PC-3 (cell line): ENCODE measurements at places on chromosomes 1 and 21. TPM values are rescaled to one million over a fixed set of nuclear protein-coding genes. Genes with fewer than 3 reads are reported as not detected.
A peak's percentile ranks its signal among the peaks of the same experiment; 100 is the strongest.

The OR6N1 gene
- not detected in 2 replicates for total RNA-seq

The FNBP1L gene
- 27.6 and 28.3 TPM in 2 replicates for total RNA-seq

DNA sequence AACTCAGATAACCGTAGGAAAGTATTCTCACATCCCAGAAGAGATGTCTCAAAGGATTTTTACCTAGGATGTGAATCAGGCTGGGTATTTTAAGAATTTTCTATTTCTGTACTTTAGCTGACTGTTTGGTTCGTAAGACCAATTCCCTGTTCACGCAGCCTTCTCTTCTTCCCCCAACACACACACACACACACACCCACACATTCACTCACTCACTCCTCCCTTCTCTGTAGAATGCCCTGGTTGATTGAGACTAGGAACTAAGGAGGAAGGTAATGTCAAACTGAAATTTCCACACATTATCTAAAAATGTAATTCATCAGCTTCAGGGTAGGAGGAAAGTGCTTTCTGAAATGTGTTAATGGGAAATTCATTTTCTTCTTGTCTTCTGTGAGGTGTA is 43.5 kb downstream of the ELAVL4 start:
- no peak overlapping the region for H3K27ac ChIP-seq
- no peaks in the 10 kb centered on the region for H3K36me3 ChIP-seq

The MANEAL gene
- 47.6 and 54.1 TPM in 2 replicates for total RNA-seq

DNA sequence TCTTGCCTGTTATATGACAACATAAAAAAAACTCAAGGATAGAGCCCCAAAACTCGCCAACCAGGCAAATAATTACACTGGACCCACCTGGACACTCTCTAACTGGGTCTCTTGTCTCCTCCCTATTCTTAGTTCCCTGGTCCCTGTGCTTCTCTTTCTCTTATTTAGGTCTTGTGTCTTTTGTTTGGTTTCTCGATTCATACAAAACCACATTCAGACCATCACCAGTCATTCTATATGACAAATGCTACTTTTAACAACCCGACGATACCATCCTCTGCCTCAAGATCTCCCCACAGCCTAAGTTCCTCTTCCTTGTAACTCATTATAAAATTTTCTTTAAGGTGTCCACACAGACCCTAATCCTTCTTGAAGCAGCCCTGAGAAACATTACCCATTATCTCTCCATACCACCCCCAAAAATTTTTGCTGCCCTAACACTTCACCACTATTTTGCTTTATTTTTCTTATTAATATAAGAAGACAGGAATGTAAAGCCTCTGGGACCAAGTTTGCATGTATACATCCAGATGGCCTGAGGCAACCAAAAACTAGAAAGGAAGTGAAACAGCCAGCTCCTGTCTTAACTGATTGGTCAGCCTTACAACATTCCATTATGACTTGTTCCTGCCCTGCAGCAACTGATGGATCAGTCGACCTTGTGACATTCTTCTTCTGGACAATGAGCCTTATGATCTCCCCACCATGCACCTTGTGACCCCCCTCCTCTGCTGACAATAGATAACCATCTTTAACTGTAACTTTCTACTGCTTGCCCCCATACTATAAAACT is 638.2 kb downstream of the AMY1C start:
- H3K4me3 ChIP-seq, result no peak overlapping the region
- DNase-seq, result peak; percentile 4
- no peaks in the 10 kb centered on the region for H3K27me3 ChIP-seq
- H3K36me3 ChIP-seq, result no peaks in the 10 kb centered on the region
- H3K4me1 ChIP-seq, result no peaks in the 10 kb centered on the region

DNA sequence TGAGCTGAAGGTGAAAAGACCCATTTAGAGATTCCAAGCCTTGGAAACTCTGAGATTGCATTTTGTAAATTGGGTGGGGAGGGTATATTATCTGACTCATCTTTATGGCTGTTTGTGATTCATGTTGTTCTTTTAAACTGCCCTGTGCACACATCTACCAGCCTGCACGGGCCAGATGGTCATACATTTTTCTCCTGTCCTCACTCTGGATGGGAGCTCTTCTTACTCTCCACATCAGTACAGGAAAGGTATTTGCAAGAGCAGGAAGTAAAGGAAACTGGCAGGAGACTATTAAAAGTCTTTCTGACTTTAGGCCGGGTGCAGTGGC is 14.3 kb upstream of the NMNAT2 start:
- H3K27me3 ChIP-seq, result no peaks in the 10 kb centered on the region
- H3K27ac ChIP-seq, result peak overlapping the region; percentile 83
- DNase-seq, result peak; percentile 84
- H3K4me3 ChIP-seq, result no peak overlapping the region

- no peak overlapping the region for H3K4me3 ChIP-seq
- H3K36me3 ChIP-seq, result no peaks in the 10 kb centered on the region
- peaks cover 53% of the 10 kb centered on the region for H3K27me3 ChIP-seq
These were observed 11.5 kb upstream of the MYOC start for GRCh38 chr1:171663854-171664575.

The SELENOF gene
- total RNA-seq, result 143 and 174 TPM in 2 replicates

GRCh38 chr21:37220433-37220980 is 46.6 kb downstream of the VPS26C start:
- H3K4me1 ChIP-seq, result peaks cover 8% of the 10 kb centered on the region; the same call in 1 of the 2 replicates
- peaks cover 18% of the 10 kb centered on the region for H3K36me3 ChIP-seq
- no peaks in the 10 kb centered on the region for H3K27me3 ChIP-seq
- H3K27ac ChIP-seq, result peak overlapping the region; percentile 33; the same call in 1 of the 2 replicates
- no peak for DNase-seq

DNA sequence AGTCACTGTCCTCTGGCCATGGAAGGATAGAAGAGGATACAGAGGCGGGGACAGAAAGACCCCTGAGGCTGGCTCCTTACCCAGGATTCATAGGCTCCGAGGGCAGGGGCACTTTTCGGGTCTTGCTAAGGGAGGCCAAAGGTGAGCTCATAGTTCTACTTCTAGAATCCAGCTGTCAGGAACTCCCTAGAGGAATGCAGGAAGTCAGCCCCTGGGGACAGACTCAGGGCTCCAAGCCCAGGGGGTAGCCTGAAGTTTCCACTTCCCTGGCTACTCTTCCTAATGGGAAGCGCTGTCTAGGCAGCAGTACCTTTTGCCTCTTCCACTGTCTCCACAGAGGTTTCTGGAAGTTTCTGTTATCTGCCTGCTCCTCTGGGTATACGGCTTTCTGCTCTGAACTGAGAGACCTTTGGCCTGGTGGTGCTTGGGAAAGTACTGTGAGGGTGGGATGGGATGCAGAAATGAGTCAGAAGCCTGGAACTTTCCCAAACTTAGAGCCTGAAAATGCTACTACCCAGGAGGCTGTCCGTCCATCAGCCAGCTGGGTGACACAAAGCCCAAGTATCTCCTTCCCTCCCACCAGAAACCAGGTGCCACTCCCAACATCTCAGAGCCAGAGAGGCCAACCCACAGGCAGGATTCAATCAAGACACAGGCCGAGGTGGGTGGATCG is 3.6 kb downstream of the UBXN11 start:
- H3K36me3 ChIP-seq, result no peaks in the 10 kb centered on the region
- H3K4me1 ChIP-seq, result peaks cover 38% of the 10 kb centered on the region
- H3K4me3 ChIP-seq, result no peak overlapping the region
- H3K27me3 ChIP-seq, result no peaks in the 10 kb centered on the region
- peak overlapping the region; percentile 87 for H3K27ac ChIP-seq

DNA sequence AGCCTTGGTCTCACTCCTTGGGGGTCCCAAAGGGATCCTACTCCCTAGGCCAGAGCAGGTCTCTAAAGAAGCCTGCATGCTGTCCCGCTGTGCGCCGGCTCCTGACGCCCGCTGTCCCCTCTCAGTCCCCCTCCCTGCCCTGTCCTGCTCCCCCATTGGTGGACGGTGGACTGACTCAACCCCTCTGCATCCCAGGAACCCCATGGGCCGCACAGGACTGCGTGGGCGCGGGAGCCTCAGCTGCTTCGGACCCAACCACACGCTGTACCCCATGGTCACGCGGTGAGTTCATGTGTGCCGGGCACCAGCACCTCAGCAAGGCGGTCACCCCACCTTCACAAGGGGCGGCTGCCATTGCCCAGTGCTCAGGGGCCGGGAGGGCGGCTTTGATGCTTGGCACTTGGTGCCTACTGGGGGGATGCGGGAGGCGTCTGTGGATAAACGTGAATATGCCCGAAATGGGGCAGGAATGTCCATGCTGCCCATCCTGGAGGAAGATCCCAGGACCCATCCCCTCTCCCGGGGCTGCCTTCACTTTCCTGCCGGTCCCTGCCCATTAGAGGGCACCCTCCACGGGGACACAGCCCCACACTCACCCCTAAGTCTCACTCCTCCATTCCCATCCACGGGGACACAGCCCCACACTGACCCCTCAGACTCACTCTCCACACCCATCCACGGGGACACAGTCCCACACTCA is 20.2 kb upstream of the LRRC3 start:
- H3K36me3 ChIP-seq, result peaks cover 1% of the 10 kb centered on the region; the same call in 1 of the 2 replicates
- H3K4me1 ChIP-seq, result no peaks in the 10 kb centered on the region
- no peaks in the 10 kb centered on the region for H3K27me3 ChIP-seq
- H3K4me3 ChIP-seq, result no peak overlapping the region

- H3K4me3 ChIP-seq, result no peak overlapping the region
- peaks cover 7% of the 10 kb centered on the region; the same call in 1 of the 2 replicates for H3K4me1 ChIP-seq
- no peaks in the 10 kb centered on the region for H3K36me3 ChIP-seq
- H3K27me3 ChIP-seq, result no peaks in the 10 kb centered on the region
- DNase-seq, result no peak
These were observed 32.0 kb downstream of the RIMS3 start for GRCh38 chr1:40633523-40633922.

- H3K27me3 ChIP-seq, result no peaks in the 10 kb centered on the region
- H3K27ac ChIP-seq, result no peak overlapping the region
- no peak for DNase-seq
- no peaks in the 10 kb centered on the region for H3K4me1 ChIP-seq
These were observed 14.9 kb downstream of the RBBP4 start for GRCh38 chr1:32665915-32666314.

The SLC37A1 gene
- 34.2 and 38.3 TPM in 2 replicates for total RNA-seq

DNA sequence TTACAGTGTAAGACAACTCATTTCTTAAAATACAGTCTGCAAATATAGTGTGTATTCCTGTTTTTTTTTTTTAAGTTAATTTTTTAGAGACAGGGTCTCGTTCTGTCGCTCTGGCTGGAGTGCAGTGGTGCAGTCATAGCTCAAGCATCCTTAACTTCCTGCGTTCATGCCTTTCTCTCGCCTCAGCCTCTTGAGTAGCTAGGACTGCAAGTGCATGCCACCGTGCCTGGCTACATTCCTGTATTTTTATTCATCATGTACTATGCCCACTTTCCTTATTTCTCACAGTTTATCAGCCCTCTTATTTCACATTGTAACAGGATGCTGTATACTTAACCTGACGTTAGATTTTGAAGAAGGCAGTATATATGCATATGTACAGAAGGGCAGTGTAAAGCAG is 26.7 kb downstream of the MIER1 start:
- no peak overlapping the region for H3K27ac ChIP-seq
- no peaks in the 10 kb centered on the region for H3K27me3 ChIP-seq
- no peak for DNase-seq
- no peak overlapping the region for H3K4me3 ChIP-seq
- H3K4me1 ChIP-seq, result no peaks in the 10 kb centered on the region
- peaks cover 38% of the 10 kb centered on the region; the same call in 1 of the 2 replicates for H3K36me3 ChIP-seq

The OR2T29 gene
- not detected in 2 replicates for total RNA-seq

GRCh38 chr1:39608921-39609320 is 30.5 kb downstream of the HEYL start:
- no peak overlapping the region for H3K4me3 ChIP-seq
- DNase-seq, result no peak
- H3K36me3 ChIP-seq, result no peaks in the 10 kb centered on the region

DNA sequence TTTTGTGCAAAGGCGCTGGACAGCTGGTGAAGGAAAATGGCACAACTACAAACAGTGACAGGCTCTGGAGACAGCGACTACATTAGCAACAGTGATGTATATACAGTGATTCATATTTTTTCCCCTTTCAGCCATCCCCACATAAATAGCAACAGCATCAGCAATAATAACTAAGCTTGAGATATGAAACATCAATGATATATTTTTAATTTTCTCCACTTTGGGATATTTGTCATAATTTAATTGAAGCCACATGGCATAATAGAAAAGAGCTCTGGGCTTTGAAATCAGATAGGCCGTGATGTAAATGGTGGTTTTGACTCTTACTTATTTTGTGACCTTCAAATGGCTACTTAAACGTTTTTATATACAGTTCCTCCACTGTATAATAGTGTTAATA is 764.3 kb upstream of the PRMT6 start:
- no peak overlapping the region for H3K27ac ChIP-seq
- H3K27me3 ChIP-seq, result no peaks in the 10 kb centered on the region
- no peak for DNase-seq
- H3K36me3 ChIP-seq, result no peaks in the 10 kb centered on the region
- no peak overlapping the region for H3K4me3 ChIP-seq

DNA sequence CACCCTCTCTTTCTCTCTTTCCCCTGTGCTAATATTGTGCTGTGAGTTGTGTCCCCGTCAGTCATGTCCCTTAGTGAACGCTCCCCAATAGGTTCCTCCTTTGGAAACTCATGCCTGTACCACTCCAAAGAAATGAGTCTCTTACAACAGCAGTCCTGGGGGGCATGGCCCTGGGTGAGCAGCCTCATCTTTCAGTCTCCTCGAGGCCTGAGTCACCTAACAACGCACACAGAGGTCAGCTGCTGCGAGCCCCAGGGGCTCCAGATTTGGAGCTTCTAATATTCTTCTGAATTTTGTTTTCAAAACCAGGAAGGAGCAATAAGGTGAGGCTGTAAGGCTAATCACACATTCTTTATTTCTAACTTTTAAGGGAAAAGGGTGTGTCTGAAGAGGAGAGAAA is 30.5 kb upstream of the ZBTB8A start:
- no peaks in the 10 kb centered on the region for H3K4me1 ChIP-seq
- H3K27ac ChIP-seq, result no peak overlapping the region
- no peaks in the 10 kb centered on the region for H3K27me3 ChIP-seq

DNA sequence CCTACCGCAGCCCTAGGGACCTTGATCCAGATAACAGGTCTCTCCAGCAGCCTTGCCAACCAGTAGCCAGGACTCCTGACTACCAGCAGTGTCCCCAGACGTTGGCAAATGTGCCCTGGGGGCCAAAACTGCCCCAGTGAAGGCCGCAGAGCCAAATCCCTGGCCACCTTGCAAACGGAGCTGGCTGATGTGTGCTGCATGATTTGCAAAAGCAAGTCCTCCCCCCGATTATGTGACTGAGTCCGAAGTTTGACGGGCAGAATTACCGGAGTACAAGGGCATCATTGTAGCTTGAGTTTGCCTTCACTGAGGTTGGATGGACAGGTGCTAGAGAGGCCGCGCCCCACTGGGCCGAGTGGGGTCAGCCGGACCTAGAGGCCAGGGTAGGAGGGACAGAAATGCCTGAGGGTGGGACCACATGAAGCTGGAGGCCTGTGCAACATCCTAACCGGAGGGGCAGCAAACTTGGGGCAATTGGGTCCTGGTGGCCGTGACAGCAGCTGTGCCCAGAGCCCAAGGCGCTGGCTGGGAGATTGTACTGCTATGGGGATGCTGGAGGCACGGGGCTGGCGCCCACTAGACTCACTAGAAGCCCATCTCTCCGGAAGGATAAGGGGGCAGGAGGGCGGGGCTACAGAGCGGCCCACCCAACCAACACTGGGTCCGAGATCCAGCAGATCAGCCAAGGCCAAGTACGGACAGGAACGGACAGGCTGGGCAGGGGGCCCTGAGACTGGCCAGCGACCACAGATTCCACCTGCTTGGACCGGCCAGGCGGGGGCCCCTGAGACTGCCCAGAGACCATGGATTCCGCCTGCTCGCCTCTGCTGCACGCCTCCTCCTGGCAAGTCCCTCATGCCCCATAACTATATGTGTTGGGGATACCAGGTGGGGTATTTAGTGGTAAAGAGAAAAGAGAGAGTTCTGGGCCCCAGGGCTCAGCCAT is 2.8 kb downstream of the ARHGEF16 start:
- H3K27ac ChIP-seq, result no peak overlapping the region
- no peak for DNase-seq
- H3K27me3 ChIP-seq, result no peaks in the 10 kb centered on the region
- no peak overlapping the region for H3K4me3 ChIP-seq
- H3K36me3 ChIP-seq, result no peaks in the 10 kb centered on the region
- H3K4me1 ChIP-seq, result peaks cover 37% of the 10 kb centered on the region

The BCAN gene
- total RNA-seq, result not detected in 2 replicates
